T-helper 17 cell (primary cell): ENCODE measurements at places on chromosomes 7 and 10.

DNA sequence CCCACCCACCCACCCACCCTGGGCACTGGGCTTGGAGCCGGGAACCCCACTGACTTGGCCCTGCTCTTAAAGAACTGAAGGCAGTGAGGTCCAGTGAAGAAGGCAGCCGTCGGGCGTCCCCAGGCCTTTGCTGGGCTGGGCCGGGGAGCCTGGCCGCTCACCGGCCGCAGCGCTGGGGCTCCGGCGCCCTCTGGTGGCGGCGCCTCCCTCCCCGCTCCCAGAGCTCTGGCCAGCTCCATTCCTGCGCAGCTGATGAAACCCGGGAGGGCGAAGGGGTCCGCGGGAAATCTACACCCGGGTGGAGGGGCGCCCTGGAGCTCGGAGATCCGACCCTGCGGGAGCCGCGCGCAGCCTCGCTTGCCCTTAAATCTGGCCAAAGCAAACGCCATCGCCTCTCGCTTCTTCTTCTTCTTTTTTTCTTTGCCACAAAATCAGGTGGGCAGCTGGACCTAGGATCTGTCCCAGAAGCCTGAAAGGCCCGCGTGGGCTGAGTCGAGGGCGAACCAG lies 1.7 kb upstream of the CXCL12 start:
- DNase-seq: no peak

DNA sequence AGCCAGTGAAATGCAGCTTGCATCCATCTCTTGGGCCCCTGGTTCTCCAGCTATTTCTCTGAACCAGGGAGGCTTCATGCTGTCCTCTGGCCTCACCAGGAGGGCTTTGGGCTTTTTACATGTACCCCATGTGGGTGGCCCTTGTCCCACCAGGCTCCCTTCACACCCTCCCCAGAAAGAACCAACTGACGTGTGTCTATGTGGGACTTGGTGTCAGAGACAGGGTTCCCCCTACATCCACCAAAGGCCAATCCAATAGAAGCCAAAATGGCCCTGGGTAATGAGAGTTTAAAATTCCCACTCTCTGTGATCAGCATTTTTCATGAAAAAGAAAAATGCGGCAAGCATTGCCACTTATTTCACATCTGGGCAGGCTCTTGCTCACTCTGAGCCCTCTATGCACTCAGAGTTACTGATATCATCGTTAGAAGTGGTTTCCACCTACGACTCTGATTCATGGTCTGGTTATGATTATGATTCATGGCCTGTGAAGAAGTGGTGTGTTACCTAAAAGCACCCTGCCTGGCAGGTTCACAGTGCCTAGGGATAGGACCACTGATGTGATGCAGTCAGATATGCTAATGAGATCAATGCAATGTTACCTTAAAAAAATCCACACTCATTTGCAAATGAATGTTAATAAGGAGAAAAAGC lies 133.5 kb downstream of the BUB3 start:
- DNase-seq: no peak

- no peak for DNase-seq
Observed at GRCh38 chr7:158054081-158054480, 533.5 kb downstream of the PTPRN2 start.

- no peak for DNase-seq
Observed at GRCh38 chr7:81361769-81362312, 408.0 kb downstream of the HGF start.

DNA sequence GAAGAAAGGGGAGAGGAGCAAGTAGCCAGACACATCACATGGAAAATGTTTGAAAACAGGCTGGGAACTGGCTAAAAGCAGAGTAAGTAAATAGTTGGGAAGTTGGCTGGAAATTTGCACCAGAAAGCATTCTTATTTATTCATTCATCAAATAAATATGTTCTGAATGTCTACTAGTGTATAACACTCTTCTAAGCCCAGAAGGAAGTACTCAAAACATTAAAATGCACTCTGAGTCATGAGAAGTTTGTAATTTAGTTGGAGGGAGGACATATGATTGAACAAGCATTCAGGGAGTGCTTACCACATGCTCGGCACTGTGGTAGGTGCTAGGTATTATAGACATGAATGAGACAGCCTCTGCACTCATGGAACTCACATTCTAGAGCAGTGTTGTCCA lies 37.0 kb upstream of the CNNM1 start:
- DNase-seq: no peak

- peak; percentile 41 for DNase-seq
Observed at GRCh38 chr7:76302347-76303201, at the start of gene HSPB1. TSS of gene HSPB1 (plus strand) at chr7:76302673. CDS start at chr7:76302713, 40 bp downstream.

DNA sequence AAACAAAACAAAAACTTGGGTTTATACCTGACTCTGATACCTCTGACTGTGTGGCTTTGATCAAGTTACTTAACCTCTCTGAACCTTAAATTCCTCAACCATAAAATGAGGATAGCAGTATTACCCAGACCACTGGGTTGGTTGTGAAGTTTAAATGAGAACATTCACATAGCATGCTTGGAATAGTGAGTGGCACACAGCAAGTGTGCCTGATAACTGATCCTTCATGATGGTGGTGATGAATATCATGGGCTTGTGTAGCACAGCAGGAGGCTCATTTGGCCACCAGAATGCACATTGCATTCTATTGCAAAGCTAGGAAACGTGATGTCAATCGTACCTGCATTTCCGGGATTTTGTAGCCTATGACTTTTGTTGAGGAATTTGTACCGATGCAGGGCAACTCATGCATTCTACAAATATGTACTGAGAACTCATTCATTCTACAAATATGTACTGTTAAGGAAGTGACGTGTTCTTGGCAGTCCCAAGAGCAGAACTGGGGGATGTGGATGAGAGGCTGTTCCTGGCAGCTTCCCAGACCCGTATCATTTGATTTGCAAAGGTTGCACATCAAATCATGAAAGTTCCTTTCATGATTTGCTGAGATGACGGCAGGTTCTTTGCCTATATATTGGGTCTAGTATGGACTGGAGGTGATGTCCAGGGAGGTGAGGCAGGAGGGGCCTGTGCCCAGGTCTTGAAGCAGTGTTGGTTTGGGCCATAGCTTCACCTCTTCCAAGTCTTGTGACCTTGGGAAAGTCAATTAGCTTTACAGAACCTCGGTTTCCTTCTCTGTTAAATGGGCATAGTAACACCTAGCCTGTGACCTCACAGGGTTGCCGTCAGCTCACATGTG lies 94.6 kb upstream of the SMNDC1 start:
- DNase-seq: no peak

DNA sequence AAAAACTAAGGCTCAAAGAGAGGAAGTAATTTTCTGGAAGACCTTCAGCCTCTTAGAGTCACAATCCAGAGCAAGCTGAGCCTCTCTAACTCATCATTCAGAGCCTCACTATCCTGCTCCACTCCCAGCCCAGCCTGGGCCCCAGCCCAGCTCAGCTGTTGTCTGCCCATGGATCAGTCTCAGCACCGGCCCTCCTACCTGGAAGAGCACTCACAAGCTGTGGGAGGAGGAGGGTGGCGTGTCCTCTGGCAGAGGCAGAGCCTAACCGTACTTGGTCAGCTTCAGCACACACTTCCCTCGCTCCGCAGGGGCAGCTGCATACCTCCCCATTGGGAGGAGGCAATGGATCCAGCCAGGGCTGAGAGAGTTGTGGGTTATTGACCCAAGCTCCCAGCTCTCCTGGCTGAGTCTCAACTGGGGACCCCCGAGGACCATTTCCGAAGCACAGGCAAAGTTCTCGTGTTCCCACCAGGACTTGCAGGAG lies 66.7 kb upstream of the GPR26 start:
- DNase-seq: no peak

- no peak for DNase-seq
Observed at GRCh38 chr7:80135309-80136104, 876 bp downstream of the GNAI1 start.

DNA sequence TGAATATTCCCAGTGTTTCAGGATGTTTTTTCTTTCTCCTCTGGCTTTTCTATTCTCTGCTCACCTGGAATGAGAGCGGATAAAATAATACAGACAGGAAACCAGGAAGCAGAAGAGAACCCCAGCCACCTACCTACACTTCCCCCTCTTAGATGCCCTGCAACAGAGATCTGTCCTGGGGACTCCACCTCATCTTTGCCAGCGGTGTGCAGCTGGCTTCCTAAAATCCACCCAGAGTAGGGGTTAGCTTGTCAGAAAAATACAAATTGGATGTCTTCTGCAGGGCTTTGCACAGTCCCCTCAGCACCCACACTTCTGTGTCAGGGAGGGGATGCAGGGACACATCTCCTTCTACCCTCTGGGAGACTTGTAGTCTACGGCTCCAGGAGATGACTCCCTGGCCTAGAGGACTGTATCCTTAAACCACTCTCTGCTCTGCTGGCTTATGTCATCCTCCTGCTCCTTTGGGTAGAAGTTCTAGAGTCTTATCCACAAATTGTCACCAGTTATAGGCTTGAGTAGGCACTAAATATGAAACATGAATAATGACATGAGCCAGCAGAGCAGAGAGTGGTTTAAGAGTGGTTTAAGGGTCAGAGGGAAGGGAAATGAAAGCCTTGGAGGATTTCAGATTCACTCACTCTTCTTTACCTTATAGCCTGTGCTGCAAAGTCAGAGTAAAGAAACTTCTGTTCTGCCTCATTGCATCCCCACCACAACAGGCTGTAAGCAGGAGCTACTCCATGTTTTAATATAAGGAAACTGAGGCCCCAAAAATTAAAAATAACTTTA lies 749.4 kb downstream of the AUTS2 start:
- DNase-seq: no peak

- DNase-seq: no peak
Observed at GRCh38 chr10:109374215-109374614, 549.1 kb downstream of the XPNPEP1 start.

DNA sequence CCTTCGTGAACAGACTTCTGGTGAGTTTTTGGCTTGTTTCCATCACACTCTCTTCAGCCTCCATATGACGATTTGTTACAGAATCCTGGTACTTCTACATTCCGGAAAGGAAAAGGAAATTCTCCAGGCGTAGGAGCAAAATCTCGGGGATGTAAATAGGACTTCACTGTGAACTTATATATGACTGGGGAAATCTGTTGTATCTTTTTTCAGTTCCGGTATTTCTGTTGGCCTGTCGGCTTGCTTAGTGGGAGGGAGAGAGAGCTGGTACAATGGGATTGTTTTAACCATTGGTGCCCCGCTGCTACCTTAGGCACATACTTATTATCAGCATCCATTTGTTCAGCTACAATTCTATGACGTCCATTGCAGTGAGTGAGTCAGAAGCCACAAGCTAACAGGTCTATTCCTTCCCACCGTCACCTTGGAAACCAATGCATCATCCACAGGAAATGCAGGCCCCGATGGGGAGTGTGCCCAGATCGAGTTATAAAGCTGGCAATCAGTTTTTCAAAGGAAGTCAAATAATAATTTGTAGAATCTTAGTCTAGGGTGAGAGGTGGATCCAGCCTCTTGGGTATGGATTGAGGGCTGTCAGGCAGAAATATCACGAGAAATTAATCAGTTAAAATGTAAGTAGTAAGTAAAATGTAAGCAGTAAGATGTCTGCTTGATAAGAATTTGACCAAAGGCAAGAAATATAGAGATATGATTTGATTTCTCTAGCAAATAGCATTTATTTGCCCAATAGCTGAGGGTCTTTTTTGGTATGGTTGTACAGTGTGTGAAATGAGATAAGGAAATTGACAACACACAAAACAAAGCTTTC lies 92.0 kb upstream of the MKLN1 start:
- DNase-seq: peak; percentile 28

DNA sequence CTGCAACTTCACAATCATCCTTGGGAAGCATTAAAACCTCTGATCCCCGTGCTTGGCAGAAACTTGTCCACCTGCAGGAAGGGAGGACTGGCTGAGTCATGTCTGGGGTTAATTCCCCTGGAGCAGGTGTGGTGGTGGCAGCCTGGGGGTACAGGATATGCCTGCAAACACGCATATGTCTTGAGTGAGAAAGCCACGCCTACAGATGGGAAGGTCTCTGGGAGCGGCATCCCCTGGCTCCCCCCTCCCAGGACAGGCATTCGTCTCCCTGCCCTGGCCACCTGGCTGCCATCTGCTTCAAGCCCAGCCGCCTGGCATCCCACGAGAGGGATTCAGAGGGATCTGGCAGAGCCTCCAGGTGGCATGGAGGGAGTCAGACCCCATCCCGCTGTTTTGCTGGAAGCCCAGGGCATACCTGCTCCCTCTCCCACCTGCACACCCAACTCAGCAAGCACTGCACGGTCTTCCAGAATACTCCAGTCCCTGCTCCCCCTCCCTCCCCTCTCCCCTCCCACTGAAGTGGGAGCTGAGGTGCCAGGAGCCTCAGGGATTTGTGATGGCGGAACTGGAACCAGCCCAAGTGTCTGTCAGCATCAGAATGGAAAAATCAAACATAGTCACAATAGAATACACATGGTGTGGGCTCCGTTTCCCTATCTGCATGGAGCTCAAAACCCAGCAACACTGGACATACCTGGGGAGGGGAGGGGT lies 61.0 kb downstream of the CAMK2B start:
- DNase-seq: no peak

DNA sequence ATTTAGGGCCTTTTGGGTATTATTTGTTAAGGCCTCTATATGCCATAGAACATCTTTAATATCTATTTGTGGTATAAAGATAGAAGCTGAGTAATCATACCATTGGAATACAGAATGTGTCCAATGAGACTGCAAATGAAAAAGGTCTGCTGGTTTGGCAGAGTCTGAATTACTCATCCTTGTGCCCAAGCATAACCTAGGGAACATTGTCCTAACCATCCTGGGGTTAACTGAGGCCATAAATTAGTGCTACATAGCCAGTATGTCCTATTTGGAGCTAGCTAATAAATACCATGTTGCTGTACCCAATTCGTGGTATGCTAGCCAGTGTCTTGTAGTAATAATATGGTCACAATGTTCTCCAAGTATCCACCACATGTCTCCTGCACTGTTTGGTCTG lies 117.1 kb downstream of the ANKRD26 start:
- no peak for DNase-seq

DNA sequence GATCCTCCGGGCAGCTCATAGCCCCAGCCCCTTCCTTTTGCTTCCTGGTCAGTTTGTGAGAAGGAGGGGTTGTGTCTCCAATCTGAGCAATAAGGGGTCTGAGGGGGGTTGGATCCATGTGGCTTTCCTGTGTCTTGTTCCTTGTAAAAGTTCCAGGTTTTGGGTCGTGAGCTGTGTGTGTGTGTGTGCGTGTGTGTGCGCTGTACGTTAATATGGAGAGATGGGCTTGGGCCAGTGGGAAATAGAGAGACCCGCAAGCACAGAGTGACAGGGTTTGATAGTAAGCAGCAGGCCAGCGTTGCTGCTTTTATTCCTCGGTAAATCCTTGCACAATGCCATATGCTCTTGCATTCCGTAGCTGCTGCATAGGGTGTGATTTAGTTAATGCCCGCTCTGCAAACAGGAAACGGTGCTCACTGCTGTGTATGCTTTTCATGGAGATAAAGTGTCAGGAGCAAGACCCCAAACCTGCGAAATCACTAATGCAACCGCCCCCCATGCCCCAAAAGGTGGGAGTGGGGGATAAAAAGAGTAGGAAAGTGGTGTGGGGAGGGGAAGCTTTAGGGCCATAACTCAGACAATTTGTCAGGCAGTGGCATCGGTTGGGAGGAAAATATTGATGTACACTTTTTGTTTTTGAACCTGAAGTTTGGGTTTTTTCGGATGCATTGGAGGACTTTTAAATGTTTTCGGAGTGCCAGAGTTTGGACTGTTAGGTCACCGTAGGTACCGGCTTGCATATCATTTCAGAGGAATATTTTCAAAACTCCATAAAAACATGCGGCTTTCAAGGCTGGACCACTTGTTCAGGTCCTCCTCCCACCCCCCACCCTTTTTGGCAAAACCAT lies 108.7 kb downstream of the TCF7L2 start:
- no peak for DNase-seq

GRCh38 chr7:138137423-138138171 lies 61.3 kb downstream of the AKR1D1 start:
- no peak for DNase-seq
